ENCODE measurements at places on chromosomes 13 and 19. TPM values are rescaled to one million over a fixed set of nuclear protein-coding genes. Genes with fewer than 3 reads are reported as not detected.

ZNF443 gene
- total RNA-seq: 7.0 TPM

DNA sequence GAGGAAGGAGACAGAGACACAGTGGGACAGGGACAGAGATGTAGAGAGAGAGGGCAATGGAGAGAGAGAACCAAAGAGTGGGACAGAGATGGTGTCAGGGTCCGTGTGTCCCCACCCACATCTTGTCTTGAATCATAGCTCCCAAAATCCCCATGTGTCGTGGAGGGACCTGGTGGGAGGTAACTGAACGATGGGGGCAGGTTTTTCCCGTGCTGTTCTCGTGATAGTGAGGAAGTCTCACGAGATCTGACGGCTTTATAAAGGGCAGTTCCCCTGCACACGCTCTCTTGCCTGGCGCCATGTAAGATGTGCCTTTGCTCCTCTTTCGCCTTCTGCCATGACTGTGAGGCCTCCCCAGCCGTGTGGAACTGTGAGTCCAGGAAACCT, 7.5 kb upstream of the PLA2G4C start:
- no peaks in the 10 kb centered on the region for H3K36me3 ChIP-seq
- DNase-seq: no peak
- H3K27me3 ChIP-seq: no peaks in the 10 kb centered on the region
- H3K4me3 ChIP-seq: no peak overlapping the region
- H3K27ac ChIP-seq: no peak overlapping the region

SBK3 gene
- total RNA-seq: not detected

PRTN3 gene
- not detected for total RNA-seq

PINLYP gene
- total RNA-seq: 1.6 TPM

DNA sequence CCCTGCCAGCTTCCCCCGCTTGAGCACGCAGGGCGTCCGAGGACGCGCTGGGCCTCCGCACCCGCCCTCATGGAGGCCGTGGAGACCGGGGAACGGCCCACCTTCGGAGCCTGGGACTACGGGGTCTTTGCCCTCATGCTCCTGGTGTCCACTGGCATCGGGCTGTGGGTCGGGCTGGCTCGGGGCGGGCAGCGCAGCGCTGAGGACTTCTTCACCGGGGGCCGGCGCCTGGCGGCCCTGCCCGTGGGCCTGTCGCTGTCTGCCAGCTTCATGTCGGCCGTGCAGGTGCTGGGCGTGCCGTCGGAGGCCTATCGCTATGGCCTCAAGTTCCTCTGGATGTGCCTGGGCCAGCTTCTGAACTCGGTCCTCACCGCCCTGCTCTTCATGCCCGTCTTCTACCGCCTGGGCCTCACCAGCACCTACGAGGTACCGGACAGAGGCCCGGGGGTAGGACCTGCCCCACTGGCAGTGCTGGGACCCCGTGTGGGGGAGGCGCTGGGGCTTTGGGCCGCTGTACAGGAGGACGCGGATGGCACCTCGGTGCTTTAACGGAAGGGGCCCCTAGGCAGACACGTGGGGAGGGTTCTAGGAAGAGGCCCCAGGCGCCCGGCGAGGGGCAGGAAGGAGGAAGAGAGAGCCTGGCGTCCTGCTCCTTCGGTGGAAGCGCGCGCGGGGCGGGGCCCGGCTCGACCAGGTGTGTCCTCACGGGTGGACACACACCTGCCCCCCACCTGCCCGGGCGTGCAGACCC, 681 bp downstream of the SLC5A5 start:
- no peaks in the 10 kb centered on the region for H3K36me3 ChIP-seq
- H3K4me1 ChIP-seq: peaks cover 6% of the 10 kb centered on the region
- peaks cover 72% of the 10 kb centered on the region for H3K27me3 ChIP-seq
- no peak overlapping the region for H3K4me3 ChIP-seq

SCAF1 gene
- 20.2 TPM for total RNA-seq

GRCh38 chr13:94613051-94613450, 11.4 kb downstream of the GPR180 start:
- DNase-seq: no peak
- no peak overlapping the region for H3K27ac ChIP-seq
- no peaks in the 10 kb centered on the region for H3K27me3 ChIP-seq
- no peaks in the 10 kb centered on the region for H3K36me3 ChIP-seq

DNA sequence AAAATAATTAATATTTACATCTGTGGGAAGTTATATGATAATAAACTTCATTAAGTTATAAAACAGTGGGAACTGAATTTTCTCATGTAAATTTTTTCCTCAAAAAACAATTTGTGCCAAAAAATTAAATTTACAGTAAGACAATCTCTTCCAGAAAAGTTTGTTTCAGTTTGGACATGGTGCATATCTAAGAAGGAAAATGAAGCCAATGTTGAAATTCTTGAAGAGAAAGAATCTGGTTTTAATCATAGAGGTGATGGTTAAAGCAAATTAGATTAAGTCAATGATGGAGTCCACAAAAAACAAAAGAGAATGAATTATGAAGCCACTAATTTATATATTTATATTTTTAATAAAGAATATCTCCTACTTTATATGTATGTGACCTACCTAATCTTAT, 457.2 kb upstream of the SLITRK1 start:
- H3K27ac ChIP-seq: no peak overlapping the region
- H3K36me3 ChIP-seq: no peaks in the 10 kb centered on the region
- no peaks in the 10 kb centered on the region for H3K27me3 ChIP-seq
- DNase-seq: no peak

ZNF677 gene
- 3.4 TPM for total RNA-seq

PGLYRP2 gene
- total RNA-seq: not detected

Data from transverse colon (tissue), 4 donors.